ENCODE measurements at places on chromosomes 5 and 9.
A peak's percentile ranks its signal among the peaks of the same experiment; 100 is the strongest.

DNA sequence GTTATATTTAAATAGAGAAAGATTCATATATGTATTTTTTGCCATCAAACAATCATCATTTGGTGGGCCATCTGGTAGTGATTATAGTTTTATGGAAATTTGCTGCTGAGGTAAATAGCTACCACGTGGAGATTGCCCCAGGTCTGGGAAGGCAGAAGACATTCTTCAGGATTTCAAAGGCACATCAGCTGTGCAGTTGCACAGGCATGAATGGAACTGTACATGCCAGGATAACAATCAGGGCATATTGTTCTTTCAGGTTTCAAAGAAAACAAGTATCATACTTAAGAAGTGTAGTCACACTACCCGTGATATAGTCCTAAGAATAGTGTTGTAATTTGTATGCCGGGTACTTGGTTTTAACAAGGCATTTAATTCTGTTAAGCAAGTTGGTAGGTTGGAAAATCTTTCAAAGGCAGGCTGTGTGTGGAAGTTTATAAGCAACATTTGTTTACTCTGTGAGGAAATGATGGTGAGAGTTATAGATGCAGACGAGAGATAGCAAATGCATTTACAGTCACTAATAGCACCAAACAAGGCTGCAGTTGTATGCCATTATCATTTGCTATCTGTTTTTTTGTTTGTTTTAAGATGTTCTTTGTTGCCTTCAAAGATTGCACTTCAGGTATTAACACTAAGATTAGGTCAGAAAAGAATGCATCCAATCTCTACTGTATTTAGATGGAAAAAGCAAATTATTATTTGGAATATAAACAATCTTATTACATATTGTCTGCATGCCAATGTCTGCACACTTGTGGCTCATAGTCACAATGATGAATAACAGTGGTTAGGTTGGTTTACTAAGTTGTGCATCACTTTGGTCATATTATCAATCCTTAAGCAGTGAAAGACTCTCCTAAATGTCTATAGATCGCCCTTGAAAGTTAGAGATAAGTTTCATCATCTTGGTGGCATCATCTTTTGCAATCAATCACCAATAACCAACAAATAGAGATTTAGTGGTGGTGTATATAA, 55.3 kb downstream of the RPS23 start:
- no peak for DNase-seq

- DNase-seq = peak; percentile 29
These were observed 654.2 kb downstream of the TLE1 start for GRCh38 chr9:81035171-81035570.

DNA sequence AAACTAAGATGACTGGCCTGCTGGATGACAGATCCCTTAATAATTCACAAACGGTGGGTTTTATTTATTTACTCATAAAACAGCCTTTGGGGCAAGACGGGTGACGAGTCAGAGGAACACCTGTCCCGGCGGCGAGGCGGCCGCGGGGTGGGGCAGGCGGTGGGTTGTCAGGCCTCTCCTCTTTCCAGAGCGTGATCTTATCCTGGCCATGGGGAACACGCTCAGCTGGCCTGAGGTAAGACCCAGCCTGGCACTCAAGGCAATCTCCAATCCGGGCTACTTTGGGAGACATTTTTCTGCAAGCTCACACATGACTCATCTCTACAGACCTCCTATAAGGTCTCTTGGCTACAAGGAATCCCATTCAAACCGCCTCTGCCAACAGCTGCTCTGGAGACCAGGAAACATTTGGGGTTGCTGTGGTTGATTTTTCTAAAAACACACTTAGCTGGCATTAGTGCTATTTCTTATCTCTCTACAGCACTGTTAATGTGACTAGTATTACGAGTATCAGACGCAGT, 6.3 kb downstream of the RAPGEF1 start:
- peak; percentile 82 for DNase-seq

DNA sequence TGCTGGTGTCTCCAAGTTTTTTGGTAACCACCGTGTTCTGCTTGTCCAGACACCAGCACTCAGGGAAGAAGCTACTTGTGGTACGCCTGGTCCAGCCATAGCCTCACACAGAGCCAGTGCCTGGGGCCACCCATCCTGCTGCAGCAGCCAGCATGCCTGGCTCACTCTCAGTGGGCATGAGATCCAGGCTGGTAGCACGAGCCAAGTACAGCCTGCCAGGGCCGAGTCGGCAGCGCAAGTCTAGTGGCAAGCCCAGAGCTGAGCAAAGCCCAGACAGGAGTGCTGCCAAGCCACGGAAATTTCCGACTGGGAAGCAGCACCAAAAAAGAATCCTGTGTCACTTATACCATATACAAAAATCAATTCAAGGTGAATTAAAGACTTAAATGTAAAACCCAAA, 36.3 kb upstream of the FBXL17 start:
- DNase-seq = no peak

DNA sequence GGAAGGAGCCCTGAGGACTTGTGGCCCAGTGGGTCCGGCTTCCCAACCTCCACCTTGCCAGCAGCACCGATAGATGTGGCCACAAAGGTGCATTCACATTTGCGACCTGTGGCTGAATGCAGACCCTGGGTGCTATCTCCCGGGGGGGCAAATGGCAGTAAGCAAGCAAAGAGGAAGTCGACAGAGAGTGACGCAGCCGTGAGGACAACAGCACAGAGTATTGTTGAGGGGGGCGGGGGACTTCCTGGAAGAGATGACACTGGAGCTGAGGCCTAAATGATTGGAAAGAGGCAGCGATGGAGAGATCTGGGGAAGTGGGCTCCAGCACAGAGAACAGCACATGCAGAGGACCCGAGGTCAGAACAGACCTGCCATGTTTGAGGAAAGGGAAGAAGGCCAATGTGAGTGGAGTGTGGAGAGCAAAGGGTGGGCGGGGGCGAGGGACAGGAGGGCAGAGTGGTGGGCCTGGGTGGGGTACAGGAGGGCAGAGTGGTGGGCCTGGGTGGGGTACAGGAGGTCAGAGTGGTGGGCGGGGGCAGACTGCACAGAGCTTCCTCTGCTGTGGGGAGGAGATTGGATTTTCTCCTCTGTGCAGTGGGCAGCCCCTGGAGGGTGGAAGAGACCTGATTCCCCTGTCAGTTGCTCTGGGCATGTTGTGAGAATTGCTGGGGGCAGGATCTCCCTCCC, 42.6 kb downstream of the ADAMTS2 start:
- no peak for DNase-seq

DNA sequence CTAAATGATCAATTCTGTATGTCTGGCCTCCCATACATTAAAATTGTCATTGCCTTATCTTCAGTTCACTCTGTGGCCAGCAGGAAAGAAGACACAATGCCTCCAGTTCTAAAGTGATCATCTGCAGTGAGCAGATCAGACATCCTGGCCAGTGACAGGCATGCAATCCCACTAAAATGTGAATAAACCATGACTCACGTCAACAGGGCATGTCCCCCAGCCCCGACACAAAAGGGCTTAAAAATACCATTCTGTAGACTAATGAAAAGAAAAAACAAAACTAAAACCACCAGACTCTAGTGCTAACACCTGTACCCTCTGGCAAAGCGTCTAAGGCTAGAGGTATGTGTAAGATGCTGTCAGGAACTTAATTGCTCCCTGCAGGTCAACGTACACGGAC, 38.5 kb downstream of the DDX31 start:
- DNase-seq = no peak

GRCh38 chr5:39171647-39172046, 47.7 kb downstream of the FYB1 start:
- DNase-seq = no peak

DNA sequence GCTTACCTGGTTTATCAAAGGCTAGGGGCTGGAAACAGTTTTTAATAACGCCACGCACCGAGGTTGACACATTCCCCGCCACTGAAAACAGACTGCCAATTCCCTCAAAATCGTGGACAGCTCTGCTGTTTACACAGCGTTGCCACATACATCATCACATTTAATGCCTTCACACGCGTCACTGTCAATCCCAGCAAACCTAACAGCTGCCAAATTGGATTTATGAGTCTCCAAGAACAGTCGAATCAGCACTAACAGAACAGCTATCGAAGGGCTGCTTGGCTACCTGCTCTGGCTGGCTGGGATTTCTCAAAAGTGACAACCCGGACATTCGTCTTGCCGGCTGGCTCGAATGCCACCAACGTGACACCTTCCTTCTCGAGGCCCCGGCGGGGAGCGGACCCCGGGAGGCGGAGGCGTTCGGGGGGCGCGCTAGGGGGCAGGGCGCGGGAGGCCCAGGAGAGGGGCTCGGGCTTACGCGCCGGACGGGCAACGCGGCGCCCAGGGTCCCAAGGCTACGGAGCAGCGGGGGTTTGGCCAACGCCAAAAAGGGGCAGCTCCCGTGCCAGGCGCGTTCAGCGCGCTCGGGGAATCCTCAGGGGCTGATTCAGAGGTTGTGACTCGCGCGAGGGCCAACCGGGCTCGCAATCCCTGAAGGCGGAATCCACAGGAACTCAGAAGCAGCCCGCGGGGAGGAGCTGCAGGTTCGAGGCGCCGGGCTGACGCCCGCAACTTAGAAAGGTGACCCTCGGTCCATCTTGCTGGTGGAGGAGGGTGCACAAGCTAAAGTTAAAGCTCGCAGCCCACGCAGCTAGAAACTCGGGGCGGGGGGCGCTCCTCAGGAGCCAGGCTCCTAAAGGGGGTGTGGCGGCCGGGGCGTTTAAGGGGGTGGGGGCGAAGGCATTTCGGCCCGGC, 1.2 kb downstream of the CDC14B start:
- no peak for DNase-seq

- no peak for DNase-seq
These were observed 204.4 kb upstream of the DMRT1 start for GRCh38 chr9:636931-637591.

DNA sequence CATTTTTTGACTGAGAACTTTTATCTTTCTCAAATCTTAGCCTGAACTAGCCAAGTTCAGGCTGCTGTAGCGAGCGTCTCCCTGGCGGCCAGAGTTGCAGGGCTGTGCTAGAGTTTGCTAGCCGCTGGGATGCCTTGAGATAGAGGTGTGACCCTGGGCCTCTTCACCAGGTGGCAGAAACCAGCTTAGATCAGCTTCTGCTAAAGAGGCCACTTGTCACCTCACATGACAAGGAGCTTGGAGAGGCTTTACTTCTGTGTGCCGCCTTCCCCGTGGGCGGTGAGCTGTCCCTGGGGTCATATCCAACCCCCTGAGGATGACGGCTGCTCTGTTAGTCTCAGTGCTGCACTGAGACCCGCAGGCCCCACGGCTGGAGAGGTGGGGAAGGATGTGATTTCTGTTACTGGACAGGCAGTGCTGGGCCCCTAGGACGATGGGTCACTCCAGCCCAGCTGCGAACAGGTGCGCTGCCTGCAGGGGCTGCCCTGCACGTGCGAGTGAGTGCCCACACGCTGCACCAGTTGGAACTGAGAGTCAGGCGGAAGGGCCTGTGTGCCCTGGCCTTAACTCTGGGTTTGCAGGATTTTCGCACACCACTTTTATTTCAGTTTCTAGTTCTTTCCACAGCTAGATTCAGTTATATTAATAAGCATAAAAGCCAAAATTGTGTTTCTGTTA, 63.8 kb downstream of the EHMT1 start:
- DNase-seq = no peak

- DNase-seq = no peak
These were observed 42.3 kb downstream of the NR4A3 start for GRCh38 chr9:99863955-99864354.

DNA sequence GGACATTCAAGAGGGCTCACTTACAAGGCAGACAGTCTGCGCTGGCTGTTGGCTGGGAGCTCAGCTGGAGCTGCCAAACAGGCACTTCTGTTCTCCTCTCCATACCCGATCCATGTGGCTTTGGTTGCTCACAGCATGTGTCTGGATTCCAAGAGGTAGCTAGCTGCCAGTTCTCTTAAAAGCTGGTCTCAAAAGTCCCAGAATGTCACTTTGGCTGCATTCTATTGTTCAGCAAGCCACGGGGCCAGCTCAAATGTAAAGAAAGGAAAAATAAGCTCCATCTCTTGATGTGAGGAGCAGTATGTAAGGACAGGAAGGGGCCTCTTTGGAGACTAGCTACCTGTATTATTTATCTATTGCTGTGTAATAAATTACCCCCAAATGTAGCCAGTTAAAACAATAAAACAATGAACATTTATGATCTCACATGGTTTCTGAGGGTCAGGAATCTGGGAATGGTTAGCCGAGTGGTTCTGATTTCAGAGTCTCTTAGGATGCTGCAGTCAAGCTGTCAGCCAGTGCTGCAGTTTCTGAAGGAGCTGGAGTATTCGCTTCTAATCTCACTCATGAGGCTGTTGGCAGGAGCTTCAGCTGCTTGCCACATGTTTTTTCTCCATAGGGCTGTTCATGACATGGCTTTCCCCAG, 112.7 kb upstream of the CLINT1 start:
- peak; percentile 12 for DNase-seq

- peak; percentile 87 for DNase-seq
These were observed 8.8 kb upstream of the TRAF1 start for GRCh38 chr9:120935383-120935857.

- DNase-seq = no peak
These were observed 218.0 kb downstream of the PIK3R1 start for GRCh38 chr5:68433526-68433922.

- DNase-seq = no peak
These were observed 182.5 kb downstream of the EDIL3 start for GRCh38 chr5:84202136-84202535.

GRCh38 chr5:112594941-112595340, 142.7 kb upstream of the APC start:
- no peak for DNase-seq

- no peak for DNase-seq
These were observed 55.0 kb downstream of the MEF2C start for GRCh38 chr5:88827997-88828396.

GRCh38 chr9:126442636-126443035, 116.0 kb downstream of the MVB12B start:
- DNase-seq = no peak

DNA sequence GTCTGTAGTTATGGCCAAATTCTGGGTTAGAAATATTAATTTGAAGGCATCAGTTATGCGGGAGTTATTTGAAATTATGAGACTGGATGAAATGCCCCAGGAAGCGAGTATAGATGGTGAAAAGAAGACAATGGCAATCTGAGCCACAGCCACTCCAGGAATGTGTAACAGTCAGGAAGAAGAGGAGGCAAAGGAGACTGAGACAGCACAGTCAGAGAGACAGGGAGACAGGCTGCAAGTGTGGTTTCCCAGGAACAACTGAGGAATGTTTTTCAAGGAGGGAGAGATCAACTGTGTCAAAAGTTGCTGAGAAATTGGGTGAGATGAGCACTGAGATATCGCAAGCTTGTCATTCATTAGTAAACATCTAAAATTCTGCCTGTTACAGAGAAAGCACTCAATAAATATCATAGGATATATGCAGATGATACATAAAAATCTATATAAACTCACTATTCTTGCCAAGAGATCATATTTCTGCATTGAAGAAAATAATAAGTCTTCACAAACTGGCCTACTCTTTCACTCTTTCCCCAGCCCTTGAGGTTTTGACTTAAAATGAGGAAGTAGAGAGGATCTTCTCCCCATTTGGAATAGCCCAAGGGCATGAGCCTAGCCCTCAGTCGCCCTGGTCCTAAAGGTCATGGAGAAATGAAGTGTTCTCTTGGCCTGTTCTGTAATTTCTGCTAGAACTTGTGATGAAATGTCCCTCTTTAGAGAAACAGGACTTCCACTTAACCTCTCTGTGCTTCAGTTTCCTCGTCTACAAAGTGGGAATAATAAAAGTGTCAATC, 48.5 kb upstream of the RLN1 start:
- DNase-seq = no peak

GRCh38 chr5:130985776-130986175, 179.3 kb downstream of the HINT1 start:
- DNase-seq = no peak

GRCh38 chr5:118253225-118254061, 734.9 kb downstream of the DTWD2 start:
- no peak for DNase-seq
